ENCODE measurements at places on chromosomes 4 and X.

- DNase-seq, result no peak
Observed at GRCh38 chr4:34139346-34139745, 2105.0 kb downstream of the ARAP2 start.

DNA sequence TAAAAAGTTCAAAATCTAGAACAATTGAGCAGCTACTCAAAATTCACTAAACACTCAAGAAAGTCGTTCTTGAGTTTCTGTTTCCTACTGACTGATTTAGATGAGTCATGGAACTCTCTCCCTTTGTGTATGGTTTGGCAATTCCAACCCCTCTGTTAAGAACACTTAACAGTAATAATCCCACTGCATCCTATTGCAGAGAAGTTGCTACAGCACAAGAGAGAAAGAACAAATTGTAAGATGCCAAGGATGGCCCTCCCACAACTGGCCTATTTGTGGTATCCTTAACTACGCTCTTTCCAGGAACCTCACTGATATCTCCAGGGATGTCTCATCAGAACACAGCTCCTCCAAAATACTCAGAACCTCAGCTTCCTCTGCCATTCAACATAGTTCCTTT lies 701.8 kb upstream of the TENM3 start:
- DNase-seq, result no peak

DNA sequence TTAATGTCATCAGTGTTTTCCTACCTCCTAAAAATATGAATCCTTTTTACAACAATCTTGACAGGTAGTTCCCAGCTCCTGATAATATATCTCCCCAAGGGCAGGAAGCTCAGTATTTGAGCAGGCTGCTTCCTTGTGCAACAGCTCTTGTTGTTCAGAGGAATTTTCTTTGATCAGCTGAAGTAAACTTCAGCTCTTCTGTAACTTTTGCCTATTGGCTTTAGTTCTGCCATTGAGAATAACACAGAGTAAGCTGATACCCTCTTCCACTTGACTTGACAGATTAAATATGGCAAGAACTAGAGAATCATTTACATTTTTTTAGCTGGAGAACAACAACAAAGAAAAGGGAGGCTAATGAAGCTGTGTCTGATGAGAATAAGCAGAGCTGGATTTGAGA lies 75.2 kb downstream of the LUZP4 start:
- DNase-seq, result no peak

DNA sequence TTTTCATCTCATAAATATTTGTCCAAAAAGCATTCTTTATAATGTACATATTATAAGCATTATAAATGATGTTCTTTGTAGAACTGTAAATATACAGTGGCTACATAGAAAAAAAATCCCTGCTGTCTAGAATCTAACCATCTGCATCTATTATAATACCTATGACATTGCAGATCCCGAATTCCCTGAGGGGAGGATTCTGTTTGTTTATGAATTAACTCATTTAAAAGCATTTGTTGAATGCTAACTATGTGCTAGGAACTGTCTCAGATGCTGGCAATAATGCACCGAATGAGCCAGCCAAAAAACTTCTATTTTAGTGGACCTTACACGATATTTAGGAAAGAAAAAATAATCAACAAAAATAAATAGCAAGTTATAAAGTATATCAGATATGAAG lies 189.6 kb downstream of the PACRGL start:
- DNase-seq, result no peak

DNA sequence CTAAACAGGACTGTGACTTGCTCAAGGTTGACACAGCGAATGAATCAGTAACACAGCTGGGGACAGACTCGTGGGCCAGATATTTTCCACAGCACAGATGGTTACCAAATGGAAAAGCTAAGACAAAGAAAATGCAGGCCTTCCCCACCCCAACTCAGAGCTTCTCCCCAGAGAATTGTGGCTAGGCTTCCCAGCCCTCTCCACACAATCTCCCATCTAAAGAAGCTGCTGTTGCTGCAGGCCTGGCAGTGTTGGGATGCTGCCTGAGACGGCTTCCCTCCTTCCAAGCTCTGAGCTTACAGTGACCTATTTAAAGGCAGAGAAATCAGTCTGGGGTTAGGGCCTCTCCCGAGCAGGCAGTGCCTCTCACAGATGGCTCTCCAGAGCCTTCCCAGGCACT lies 46.5 kb upstream of the PGRMC1 start:
- DNase-seq, result no peak

Measured in stimulated activated CD4-positive, alpha-beta T cell treated with anti-CD3 and anti-CD28 coated beads, Interleukin-1b, Interleukin-23, amount 100 ng/mL, for 1 hour (primary cell).